A172 (cell line): ENCODE measurements at places on chromosomes 12 and 14. TPM values are rescaled to one million over a fixed set of nuclear protein-coding genes. Genes with fewer than 3 reads are reported as not detected.

The SYT10 gene
- not detected in 2 replicates for total RNA-seq

The DPF3 gene
- total RNA-seq = 1.3 and 3.2 TPM in 2 replicates

The PLEKHA5 gene
- 9.9 and 10.8 TPM in 2 replicates for total RNA-seq

The CCDC60 gene
- total RNA-seq = not detected in 2 replicates

The COL2A1 gene
- not detected in 2 replicates for total RNA-seq

The SPX gene
- total RNA-seq = 0.07 TPM in 1 of 2 replicates, not detected in the other

GRCh38 chr12:28975564-28976340, 173.3 kb upstream of the FAR2 start:
- no peak for DNase-seq

GRCh38 chr12:48038085-48038484, 33.8 kb upstream of the COL2A1 start:
- no peak for DNase-seq

- DNase-seq = peak; percentile 94
Measured at GRCh38 chr12:124636138-124636978, 68.9 kb upstream of the NCOR2 start.

GRCh38 chr14:91047174-91047753, 13.2 kb downstream of the RPS6KA5 start:
- no peak for DNase-seq

DNA sequence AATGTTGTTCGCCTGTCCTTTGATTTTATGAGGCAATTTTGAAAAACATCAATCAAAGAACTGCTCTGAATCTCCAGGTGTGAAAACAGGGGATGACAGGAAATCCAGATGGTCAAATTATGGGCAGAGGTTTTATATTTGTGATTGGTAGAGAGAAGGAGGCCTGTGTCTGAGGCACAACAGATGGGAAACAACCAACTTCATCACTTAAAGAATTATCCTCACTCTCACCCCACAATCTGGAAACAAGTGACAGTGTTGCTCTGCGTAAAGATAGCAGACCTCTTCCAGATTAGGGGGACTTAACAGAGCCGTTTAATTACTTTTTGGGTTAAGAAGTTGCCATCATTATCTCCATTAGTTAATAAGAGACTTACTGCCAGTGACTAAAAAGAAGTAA, 64.1 kb upstream of the EGLN3 start:
- no peak for DNase-seq

DNA sequence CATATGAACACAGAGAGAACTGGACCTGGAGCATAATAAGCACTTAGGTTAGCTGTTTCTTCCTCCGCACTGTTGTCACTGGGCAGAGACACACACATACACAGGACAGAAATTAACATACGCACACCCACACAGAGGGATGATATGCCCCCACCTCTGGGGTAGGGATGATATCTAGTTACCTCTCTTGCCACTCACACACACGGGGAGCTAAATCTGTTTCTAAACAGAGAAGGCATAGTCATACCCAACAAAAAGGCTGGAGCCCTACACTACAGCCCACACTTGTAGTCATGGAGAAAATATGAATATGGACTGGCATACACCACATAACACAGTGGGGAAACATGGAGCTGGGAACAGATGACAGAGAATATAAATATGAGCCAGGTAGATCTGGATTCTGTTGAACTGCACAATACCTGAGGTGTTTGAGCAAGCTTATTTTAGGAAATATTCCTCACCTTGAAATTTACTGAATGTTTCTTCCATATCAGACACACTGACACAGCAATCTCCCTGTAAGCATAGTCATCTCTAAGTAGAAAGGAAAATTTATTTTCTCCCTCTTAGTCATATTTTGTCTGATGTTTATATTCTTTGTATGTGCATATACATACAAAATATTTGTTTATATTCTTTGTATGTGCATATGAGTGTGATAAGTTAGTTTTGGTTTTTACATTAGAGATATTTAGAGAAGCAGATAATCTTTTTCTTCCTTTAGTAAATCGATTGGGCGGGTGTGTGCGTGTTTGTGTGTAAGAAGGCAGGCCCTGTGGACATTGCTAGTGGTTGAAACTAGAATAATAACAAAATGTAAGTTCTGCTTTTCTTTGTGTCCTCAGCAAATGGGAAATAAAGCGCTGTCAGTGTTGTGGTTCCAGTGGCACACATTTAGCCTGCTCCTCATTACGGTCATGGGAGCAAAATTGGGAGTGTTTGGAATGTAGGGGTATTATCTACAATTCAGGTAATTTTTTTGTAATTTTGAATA, 20.9 kb upstream of the SCFD1 start:
- no peak for DNase-seq

DNA sequence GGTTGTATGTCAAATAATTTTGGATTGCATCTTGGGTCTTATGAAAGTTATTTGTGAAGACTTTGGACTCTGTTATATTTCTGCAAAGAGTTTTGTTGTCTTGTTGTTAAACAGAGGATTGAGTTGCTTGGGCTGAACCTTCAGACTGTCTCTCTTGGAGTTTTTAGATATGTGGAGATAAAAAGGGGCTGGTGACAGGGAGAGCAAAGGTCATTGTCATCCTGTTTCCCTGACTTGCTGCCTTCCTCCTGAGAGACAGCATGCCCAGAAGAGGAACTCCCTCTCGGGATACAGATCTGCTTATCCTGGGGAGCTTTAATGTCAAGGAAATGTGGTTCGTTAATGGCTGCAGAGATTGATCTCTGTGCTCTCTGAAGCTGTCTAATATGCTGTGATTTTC, 47.6 kb upstream of the RFLNA start:
- no peak for DNase-seq

- DNase-seq = no peak
Measured at GRCh38 chr12:77204083-77204482, 138.7 kb upstream of the E2F7 start.

DNA sequence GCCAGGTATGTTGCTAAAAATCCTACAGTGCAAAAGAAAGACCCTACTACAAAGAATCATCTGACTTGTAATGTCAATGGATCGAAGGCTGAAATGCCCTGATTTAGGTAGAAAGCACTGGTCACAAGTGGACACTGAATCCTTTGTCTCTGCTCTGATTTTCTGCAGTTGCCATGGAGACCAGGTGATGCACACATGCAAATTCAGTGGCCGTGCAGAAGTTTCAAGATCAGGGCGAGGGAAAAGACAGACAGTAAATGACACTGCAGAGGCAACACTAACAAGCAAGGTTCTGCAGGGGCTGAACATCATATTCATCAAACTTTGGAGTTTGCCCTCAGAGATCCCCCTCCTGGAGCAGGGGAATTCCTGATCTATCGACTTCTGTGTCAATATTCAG, 370.3 kb upstream of the TMEM132C start:
- DNase-seq = no peak

GRCh38 chr14:106586098-106586704, 1059.8 kb downstream of the TMEM121 start:
- DNase-seq = no peak

- peak; percentile 88 for DNase-seq
Measured at GRCh38 chr12:38282886-38283285, 33.7 kb upstream of the ALG10B start.

DNA sequence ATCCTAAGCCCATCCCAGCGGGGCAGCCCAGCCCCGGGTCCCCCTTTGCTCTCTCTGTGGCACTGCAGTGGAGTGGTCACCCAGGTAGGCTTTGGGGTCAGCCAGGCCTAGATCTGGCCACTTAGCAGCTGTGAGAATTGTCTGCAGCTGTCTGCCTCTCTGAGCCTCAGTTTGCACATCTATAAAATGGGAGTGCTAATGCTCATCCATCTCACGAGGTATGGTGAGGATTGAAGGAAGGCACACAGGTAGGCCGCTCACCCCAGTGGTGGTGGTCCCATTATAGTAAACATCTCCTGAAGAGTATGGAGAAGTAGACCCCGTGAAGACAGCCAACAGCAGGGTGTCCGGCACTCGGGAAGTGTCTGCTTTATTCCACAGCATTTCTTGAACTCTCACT, 9.2 kb downstream of the FOXN4 start:
- DNase-seq = no peak

DNA sequence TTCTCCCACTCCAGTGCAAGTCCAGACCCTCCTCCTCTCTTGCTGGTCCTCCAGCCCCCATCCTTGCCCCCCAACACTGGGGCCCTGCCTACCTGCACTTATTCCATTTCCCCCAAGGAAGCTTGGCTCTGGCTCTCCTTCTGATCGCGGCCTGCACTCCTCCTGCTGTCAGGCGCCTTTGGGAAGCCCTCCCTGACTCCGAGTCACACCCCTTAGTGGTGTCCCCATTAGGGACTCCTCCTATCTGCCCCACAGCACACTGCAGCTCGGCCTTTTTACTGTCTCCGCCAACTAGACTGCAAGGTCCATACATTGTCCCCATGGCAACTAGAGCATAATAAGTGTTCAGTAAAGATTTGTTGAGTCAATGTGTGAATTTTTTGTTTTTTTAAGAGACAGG, 32.9 kb downstream of the FIGNL2 start:
- DNase-seq = no peak

DNA sequence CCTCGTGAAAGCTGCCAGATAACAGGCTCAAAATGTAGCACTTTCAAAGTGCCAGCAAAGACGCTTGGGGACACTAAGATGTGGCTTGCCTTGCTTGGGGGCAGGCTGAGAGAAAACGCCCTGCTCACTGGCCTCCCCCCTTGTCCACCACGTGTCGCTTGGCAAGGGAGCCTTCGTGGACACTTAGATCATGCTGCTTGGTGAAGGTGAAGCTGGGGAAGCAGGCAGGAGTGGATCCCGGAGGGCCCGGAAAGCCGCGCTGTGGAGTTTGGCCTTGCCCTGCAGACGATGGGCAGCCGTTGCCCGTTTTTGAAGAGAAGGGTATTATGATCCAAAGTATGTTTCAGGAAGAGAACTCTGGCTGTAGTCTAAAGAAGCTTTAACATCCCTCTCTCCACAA, 53.4 kb upstream of the BDKRB2 start:
- DNase-seq = no peak

- no peak for DNase-seq
Measured at GRCh38 chr14:64729386-64730060, 25.3 kb downstream of the PLEKHG3 start.

GRCh38 chr12:111842556-111843396, 748 bp downstream of the MAPKAPK5 start:
- DNase-seq = no peak

GRCh38 chr14:69876221-69876847, 2.9 kb upstream of the SMOC1 start:
- DNase-seq = no peak

DNA sequence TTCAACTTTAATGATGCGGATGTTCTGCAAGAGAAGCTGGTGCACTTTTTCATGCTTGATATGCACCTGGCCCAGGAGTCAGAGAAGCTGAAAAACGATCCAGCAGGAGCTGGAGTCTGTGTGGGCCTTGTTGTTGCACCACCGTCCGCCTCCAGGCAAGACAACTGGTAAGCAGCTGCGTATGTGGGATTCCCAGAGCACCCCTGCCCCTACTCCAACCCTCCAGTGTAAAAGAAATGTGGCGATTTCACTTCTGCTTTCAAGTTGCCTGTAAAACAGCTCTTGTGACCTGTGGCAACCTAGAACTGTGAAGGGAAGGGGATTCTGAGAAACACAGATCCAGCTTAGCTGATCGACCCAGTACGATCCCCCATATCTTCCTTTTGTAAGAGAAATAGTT, 154.1 kb upstream of the PELI2 start:
- no peak for DNase-seq

DNA sequence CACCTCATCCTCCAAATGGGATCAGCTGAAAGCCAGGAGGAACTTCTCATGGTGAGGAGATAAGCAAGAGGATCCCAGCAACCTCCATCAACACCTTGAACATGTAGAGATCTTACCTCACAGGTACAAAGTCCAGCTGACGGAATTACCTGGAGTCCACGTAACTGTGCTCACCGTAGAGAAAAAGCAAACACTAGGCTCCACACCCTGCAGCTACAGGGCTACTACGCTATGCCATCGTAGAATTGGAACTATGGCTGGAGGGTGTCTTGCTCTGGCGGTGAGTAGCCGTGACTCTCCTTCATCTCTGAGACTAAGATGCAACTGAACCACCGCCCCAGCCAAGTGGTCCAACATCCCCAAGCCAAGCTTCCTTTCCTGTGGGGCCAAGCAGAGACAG, 50.5 kb downstream of the CRY1 start:
- no peak for DNase-seq

- no peak for DNase-seq
Measured at GRCh38 chr12:113142173-113142885, 6.8 kb upstream of the RASAL1 start.
